ENCODE measurements at places on chromosomes 4 and X.

GRCh38 chr4:147034372-147034771 lies 88.7 kb upstream of the TTC29 start:
- no peak for DNase-seq

GRCh38 chrX:20143111-20143510 lies 1.5 kb upstream of the EIF1AX start:
- DNase-seq = no peak

GRCh38 chrX:71215338-71215912 lies 7.6 kb upstream of the GJB1 start:
- no peak for DNase-seq

GRCh38 chr4:149512501-149512900 lies 303.1 kb downstream of the IQCM start:
- DNase-seq = no peak

DNA sequence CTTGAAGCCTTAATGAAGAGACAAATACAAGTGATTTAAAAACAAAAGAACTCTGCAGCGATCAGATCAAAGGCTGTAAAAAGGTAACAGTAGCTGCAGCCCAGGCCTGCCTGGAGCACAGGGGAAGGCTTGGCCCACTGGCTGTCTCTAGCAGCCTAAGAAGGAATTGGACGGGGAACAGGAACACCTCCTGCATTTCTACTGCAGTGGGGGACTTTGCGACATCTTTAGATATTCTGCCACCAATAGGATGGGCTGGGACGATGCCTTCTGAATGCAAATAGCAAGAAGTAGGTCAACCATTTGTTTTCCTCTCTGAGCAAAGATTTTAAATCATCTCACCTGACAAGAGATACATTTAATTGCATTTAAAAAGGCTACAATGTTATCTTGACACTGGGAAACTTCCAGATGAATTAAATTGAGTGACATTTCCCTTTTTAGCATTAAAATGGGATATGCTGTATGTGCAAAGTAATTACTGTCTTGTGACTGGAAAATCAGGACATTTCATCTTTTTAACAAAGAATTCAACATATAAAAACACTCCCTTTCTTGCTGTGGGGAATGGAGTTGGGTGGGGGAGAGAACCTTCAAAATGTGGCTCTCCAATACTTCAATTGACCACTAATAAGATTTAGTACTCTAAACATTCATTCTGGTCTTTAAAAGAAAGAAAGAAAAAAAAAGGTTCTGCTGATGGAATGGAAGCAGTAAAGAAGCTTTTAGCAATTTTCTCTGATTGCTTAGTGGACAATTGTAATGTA lies 70.0 kb downstream of the NYX start:
- no peak for DNase-seq

GRCh38 chrX:15877380-15877779 lies 22.8 kb upstream of the AP1S2 start:
- DNase-seq = no peak

DNA sequence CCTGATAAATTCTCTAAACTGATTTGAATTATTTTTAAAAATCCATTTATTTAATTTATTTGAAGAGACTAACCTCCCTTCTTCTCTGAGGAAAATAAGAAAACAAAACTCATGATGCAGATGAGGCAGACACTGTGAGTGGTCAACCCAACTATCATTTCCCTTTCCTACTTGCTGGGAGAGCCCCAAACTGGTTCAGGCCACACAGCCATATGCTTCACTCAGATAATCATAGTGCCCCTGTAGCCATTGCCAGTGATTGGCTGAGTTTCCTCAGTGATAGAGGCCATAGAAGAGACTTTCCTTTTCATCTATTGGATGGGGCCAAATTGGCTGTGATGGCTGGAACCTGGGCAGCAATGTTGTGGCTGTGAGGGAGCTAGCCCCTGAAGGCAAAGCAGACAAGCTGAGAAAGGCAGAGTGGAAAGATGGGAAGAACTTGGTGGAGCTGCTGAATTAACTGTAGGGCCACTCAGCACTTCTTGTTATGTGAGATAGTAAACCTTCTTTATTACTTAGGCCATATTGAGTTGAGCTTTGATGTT lies 49.8 kb downstream of the RAB33B start:
- no peak for DNase-seq

- peak; percentile 34 for DNase-seq
These were observed 12.4 kb upstream of the PACRGL start for GRCh38 chr4:20687864-20688263.

- no peak for DNase-seq
These were observed 72.3 kb downstream of the SLC34A2 start for GRCh38 chr4:25727711-25728493.

GRCh38 chr4:22514001-22514400 lies 1.9 kb downstream of the ADGRA3 start:
- no peak for DNase-seq

GRCh38 chr4:958314-958665 lies 15.1 kb downstream of the DGKQ start:
- no peak for DNase-seq

GRCh38 chrX:66731398-66731797 lies 92.5 kb upstream of the EDA2R start:
- no peak for DNase-seq

DNA sequence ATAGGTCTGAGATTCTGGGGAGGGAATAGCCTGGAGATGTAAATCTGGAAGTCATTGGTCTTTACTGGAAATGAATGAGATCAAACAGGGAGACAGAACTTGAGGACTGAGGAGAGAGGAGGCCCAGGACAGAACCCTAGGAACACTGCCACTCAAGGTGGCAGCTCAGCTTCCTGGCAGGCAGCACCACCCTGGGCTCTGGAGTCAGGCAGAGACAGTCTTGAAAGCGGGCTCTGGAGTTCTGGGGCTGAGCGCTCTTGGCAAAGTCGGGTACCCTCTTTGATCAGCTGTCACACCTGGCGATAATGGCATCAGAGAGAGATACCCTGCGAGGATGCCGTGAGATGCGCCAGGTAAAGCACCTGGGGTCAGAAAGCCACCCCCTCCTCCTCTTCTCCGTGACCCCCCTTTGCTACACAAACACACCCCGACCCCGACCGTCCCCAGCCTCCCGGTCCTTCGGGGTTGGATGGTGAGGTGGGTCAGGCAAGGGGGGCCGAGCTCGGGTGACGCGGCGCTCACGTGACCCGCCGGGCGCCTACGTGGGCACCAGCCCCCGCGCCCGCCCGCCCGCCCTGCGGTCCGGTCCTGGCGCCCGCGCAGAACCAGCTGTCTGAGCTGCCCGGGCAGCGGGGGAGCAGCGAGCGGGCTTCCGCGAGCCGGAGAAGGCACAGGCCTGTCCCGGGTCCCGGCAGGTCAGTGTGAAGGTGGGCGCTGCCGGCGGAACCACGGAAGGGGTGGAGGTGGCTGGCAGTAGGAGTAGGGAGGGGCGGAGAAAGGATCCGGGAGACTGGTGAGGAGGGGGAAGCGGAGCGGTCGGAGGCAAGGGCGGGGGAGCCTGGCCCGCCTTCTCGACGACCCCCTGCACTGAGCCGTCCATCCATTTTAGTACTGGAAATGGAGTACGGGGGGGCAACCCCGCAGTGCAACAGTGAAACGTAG lies at the start of gene TCEAL3:
TSS of gene TCEAL3 (plus strand) at position 600 of the 942 bp plus-strand sequence. CDS start 1,102 bp downstream, outside the sequence.
- DNase-seq = no peak

- no peak for DNase-seq
These were observed 25.6 kb upstream of the ABCB7 start for GRCh38 chrX:75181721-75182120.

DNA sequence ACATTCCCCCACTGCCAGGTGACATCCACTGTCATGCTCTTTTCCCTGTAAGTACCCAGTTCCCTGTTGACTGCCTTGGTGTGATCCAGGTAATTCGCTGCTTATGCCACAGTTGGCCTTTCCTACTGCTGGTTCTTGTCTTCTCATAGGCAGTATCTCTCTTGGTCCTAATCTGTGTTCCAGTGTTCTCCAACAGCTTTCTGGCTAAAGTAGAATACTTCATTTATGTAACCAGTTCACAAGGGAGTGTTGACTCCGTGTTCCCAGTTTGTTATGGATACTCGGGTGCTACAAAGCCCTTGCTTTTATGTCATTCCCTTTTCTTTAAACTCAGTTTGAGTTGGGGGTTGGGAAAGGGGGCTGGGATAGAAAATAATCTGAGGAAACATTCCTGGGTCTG lies 98.4 kb downstream of the RS1 start:
- no peak for DNase-seq

GRCh38 chr4:30847167-30847566 lies 127.0 kb downstream of the PCDH7 start:
- no peak for DNase-seq

DNA sequence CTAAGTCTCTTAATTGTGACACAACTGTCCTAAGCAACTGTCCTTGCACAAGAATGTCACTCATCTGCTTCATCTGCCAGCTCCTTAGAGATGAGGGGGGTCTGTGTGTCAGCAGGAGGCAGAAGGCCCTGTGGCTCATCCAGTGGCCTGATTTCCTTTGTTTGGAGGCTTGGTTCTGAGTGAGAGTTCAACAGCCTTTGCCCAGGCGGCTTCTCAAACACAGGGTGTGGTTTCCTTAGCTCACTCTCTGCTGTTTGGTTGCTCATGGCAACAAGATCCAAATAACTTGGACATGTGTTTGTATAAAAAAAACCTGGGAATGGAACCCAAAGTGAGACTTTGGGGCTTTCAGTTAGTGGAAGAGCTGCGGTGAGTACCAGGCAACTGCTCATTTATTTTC lies 46.6 kb downstream of the MAP7D3 start:
- DNase-seq = no peak

DNA sequence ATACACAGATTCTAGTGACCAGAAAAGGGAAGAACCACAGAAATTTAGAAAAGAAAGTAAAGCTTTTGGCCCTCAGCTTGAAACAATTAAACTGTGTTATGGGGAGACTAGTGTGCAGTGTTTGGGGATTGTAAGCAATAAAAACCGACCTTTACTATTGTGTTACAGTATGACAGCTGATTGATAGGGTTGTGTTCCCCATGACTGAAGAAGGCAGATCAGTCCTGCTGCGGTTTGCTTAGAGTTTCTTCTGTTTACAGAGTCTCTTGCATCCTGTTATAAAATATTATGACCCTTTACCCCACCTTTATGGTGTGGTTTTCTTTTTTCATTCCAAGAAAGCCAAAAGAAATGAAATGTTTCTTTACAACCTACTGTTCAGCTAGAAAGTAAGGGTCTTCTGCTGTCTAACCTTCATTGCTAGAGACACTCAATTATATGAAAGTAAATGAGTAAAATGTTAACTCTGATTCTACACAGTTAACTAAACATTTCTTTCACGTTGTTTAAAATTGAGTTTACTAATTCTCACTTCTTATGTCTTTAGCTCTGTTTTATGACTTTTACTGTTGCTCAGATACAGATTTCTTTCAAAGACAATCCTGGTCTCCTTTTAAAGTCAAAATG lies 18.1 kb downstream of the CHIC1 start:
- no peak for DNase-seq

- DNase-seq = no peak
These were observed 3.1 kb downstream of the POU3F4 start for GRCh38 chrX:83511208-83511607.

Measured in T1000 (cell line).